ENCODE measurements at places on chromosomes 5 and 9.

DNA sequence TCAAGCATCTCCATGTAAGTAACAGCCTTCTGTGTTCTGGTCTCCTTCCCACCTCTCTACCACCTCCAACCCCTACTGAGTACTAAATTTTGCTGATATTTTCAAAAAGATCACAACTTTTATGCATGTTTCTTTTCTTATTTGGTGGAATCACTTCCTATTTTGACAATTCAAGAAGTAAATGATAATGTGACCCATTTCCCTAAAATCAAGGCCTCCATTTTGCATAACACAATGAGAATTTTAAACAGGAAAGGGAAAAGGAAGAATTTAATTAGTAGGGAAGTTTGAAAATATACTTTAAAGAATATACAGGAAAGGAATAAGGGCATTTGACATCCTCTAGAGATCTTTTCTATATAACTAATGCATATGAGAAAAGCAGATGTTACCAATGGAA lies 212.9 kb upstream of the RASA1 start:
- DNase-seq = no peak

GRCh38 chr9:114621561-114621960 lies 10.5 kb downstream of the TMEM268 start:
- no peak for DNase-seq

- no peak for DNase-seq
These were observed 9.0 kb downstream of the MTREX start for GRCh38 chr5:55316837-55317236.

DNA sequence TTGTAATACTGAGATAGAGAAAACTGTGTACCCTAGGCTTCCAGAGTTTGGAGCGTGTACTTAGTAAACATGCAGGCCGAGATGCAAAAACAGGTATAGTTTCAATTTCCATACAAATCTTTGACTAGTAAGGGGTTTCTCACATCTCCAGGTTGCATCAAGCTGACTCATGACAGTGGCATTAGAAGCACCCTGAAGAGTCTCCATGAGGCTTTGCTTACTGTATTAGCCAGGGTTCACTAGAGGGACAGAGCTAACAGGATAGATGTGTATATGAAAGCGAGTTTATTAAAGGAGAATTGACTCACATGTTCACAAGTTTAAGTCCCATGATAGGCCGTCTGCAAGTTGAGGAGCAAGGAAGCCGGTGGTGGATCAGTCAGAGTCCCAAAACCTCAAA lies 275.3 kb upstream of the CDH6 start:
- no peak for DNase-seq

DNA sequence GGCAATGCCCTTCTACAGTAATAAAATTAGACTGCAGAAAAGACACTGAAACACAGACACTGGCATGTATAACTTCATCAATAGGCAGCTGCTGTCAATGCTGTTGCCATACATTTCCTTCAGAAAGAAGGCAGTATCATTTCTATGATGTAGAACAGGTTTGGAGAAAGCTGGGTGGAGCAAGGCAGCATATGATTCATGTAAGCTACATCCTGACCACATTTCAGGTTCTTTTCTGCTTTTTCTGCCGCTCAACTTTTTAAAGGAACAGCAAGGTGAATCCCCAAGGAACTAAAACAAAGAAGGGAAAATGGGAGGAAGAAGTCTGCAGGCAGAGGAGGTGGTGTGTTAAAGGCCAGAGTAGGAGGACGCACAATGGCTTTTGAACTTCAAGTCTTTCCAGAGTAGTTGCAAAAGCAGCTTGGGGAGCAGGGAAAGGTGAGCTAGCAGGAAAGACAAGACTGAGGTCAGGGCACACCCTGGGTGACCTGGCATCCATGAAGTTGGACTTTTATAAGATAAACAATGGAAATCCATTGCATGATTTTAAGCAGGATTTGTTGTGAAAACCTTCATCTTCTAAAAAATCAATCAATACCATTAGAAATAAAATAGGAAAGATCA lies 142.1 kb downstream of the MED10 start:
- DNase-seq = no peak

DNA sequence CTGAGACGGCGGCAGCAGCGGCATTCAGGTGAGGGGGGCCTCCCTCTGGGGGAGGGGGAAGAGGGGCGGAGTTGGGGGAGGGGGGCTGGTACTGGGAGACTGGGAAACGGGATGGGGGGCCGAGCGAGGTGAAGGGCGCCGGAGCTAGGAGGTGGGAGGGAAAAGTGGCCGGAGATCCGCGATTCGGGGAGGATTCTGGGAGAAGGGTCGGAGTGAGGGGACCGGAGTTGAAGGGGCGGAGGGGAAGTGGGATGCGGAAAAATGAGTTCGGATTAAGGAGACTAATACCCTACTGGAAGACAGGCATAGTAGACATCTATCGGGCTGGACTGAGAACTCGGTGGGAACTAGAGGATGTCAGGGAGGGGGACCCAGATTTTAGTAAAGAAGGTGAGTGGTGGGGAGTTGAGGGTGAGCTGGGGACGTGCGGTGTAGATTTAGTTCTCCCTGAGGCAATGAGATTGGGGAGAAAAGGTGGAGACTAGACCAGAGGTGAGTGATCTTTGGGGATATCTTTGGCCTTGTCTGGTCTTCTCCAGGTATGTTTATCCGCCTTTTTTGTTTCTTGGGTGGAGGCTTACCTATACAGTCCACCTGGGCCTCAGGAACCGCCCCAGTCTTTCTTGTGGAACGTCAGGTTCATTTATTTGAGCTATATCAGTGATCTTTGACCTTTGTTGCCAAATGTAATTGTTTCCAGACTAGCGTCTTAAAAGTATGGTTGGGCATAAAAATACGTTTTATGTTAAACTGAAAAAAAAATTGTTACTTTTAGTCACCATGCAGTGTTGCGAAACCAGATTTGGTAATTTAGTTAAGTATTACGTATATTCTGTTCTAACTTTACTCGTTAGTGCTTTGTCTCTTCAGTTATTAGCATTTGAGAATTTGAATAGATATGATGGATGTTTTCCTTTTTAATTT lies 632 bp downstream of the UBAP1 start:
- DNase-seq = peak; percentile 90

- DNase-seq = peak; percentile 10
These were observed 231.3 kb downstream of the ENC1 start for GRCh38 chr5:74409166-74409706.

GRCh38 chr9:133787754-133788025 lies 49.5 kb upstream of the SARDH start:
- peak; percentile 46 for DNase-seq

DNA sequence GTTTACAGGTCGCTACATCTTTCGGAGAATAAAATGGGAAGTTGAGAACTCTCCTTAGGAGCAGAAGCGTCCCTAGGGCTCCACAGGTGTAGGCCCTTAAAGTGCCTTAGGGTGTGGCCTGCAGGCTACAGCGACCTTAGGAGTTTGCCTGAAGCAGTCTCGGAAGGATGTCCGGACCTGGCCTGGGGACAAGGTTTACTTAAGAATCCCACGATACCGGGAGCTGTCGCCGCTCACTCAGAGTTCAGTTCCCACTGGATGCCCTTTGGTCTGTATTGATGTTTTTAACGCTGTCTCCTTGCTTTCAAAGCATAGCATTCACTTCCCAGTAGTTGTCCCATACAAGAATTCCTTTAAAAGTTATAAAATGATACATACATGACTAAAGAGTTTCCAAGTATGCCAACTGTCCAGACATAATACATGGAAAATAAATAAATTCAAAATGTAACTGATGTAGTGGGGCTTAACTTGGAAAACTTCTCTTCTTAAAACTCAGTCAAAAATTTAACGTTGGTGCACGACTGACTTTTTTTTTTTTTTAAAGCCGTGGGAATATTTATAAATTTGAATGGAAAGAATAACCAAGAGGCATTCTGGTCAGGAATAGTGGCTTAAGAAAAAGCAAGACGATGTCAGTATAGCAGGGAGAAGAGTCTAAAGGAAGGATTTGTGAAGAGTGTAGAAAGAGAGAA lies 848 bp downstream of the RAD50 start:
- DNase-seq = peak; percentile 59

DNA sequence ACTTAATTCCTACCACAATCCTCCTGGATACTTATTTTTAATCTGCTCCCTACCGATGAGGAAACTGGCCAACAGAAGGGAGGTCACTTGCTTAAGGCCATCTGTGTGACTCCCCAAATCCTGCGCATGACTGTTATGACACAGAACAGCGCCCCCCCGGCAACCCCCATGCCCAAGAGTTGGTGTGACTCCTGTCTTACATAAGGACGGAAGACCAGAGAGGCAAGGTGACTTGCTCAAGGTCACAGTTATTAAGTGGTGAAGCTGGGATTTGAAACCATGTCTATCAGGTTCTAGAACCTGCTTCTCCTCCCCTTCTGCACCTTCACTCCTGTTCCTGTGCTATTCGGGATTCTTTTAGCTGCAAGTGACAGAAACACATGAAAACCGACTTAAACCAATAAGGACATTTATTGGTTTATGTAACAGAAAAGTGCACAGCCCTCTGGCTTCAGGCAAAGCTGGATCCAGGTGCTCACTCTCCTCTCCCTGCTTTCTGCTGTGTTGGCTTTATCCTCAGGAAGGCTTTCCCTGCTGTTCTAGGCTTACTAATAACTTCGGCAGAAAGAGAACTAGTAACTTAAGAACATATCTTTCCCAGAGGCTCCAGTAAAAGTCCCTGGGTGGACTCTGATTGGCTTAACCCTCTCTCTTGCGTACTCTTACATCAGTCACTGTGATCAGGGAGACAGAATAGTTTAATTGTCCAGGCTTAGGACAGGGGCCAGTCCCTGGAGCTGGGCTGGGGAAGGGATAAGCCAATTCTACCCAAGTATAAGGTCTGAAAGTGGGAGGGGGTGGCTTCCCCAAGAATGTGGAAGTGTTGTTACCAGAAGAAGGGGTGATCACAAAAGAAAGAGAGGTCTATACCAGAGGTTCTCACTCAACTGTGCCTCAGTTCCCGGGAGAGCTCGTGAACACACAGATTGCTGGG lies 43.7 kb downstream of the FGF18 start:
- DNase-seq = no peak

GRCh38 chr9:130443840-130444492 lies 795 bp upstream of the ASS1 start:
- no peak for DNase-seq

DNA sequence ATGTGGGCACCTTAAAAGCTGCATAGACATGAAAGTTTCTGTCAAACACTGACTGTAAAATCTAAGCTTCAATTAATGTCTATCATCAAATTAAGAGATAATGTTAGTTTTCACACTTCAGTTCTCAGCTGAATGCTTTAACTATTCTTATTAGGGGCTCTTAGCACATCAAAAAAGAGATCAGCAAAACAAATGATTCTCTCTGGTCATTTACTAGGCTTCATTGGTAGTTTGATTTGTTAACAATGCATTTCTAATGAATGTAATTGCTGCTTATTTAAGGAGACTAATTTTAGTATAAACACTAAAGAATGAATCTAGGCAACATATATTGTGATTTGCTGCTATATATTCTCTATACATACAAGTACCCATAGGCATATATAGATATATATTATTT lies 1182.0 kb downstream of the MAT2B start:
- DNase-seq = no peak

- DNase-seq = no peak
These were observed 6.8 kb downstream of the PIK3R1 start for GRCh38 chr5:68222310-68222709.

DNA sequence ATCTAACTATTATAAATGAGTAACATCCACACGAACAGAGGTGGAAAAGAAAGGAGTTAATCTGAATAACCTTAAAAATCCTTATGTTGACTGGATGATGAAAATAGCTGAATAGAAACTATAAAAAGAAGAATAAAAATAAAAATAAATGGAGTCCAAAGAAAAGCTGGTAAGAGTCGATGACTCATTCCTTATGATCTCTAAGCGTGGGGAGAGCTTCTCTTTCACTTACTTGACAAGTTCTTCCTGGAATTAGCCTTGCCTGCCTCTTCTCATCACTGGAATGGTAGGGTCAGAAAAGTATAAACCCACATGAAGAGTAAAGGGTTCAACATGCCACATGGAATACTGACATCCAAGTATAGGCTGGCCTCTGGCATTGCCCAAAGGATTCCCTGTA lies 477.0 kb upstream of the RGMB start:
- DNase-seq = no peak

DNA sequence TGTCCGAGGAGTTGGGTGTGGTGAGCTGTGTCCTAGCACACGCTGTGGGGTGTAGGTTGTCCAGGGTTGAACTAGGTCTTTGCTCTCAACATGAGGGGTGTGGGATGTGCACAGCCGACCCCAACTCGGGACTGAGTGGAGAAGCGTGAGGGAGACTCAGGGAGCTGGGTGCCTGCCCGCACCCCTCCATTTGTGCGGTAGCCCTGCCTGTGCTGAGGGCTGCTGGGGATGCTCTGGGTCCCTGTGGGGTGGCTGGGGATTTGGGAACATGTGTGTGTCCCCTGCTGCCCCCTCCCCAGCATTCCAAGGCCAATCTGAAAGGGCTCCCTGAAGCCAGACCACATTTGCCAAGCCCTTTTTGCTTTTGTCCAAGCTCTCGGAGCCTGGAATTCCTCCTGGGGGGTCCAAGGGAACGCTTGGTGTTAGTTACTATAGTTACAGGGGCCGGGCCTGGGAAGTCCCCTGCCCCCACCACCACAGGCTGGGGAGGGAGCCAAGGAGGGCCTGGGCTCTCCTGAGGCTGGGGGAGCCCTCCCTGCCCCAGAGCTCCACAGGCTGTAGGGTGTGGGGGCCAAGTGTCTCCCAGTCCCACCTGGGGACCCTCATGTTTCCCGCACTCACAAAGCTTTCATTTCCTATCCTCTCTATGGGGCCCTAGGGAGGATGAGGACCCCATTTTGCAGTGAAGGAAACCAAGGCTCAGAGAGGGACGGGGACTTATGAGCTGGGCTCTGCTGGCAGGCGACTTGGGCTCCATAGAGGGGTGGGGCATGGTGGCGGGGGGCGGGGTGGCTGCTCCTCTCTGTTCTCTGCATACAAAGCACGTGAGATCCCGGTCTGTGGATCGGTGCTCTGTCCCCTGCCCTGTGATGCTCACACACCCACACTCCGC lies 1.1 kb downstream of the CRB2 start:
- DNase-seq = peak; percentile 72

DNA sequence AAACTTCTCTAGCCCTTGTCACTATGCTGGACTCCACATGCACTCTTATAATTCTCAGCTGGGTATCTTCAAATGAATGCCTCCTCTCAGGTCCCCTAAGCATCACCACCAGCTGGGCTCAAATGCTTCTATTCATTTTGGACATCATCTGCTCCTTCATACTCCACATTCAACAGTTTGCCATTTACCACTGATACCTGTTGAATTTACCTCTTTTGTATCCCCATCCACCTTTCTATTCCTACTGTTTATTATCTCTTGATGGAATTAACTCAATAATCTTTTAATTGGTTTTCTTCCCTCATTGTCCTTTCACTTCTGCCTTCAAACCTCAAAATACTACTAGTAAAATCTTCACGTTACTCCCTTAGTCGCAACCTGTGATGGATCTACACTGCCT lies 14.5 kb downstream of the RANBP6 start:
- DNase-seq = peak; percentile 40

DNA sequence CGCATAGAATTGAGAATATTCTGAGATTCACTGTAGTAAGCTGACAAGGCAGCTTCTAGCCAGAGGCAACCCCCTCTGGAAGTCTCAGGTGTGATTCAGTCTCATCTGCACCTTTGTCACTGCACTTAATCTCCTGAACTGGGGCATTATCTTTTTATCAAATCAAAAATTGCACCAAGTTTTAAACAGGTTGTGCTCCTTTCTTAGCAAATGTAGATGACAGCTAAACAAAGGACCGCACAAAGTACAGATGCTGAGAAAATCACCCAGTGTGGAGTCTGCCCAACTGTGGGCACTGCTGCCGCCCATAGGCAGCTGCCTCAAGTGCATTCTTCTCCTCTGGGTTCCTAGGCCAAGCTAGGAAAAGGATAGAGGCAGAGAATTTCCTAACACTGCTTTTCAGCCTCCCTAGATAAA lies 51.1 kb downstream of the STARD4 start:
- peak; percentile 44 for DNase-seq

Data from NCI-H82 (cell line).